Activated T-cell treated with anti-CD3 and anti-CD28 coated beads, Interleukin-2, amount 50 U/mL, for 72 hours (primary cell): ENCODE measurements at places on chromosomes 1 and 21.

DNA sequence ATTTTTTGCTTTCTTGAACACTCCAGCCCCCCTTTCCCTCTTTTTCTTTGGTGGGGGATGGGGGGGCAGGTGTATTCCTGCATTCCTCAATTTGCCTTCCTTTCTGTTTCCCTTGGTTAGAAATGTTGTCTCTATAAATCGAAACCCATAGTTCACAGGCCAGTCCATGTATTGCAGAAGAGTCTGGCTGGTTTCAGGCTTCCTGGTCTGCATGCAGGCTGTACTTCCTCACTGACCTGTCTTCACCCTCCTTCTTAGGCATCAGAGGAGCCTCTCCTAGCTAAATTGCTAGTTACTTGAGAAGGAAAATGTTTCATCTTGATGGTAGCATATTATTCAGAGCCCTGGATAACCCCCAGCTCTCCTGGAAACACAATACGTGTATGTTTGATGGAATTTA is 140.0 kb downstream of the SPATA46 start:
- no peaks in the 10 kb centered on the region for H3K36me3 ChIP-seq
- H3K27ac ChIP-seq = no peak overlapping the region
- no peaks in the 10 kb centered on the region for H3K4me1 ChIP-seq
- no peak overlapping the region for H3K4me3 ChIP-seq
- no peak for DNase-seq
- H3K27me3 ChIP-seq = peaks cover 41% of the 10 kb centered on the region

GRCh38 chr1:214228976-214229375 is 52.0 kb upstream of the SMYD2 start:
- no peaks in the 10 kb centered on the region for H3K4me1 ChIP-seq
- H3K27ac ChIP-seq = no peak overlapping the region
- no peak overlapping the region for H3K4me3 ChIP-seq
- peaks cover 21% of the 10 kb centered on the region for H3K27me3 ChIP-seq
- no peak for DNase-seq
- no peaks in the 10 kb centered on the region for H3K36me3 ChIP-seq

DNA sequence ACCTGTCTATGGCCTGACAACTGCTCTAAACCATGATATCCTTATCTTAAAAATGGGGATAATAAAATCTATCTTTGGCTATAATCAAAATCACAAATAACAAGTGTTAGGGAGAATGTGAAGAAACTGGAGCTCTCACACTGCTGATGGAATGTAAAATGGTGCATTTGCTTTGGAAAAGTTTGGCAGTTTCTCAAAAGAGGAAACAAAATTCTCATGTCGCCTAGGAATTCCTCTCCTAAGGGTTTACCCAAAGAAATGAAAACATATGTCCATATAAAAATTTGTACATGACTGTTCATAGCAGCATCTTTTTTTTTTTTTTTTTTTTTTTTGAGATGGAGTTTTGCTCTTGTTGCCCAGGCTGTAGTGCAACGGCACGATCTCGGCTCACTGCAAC is 64.3 kb downstream of the ZNF281 start:
- H3K4me1 ChIP-seq = peaks cover 6% of the 10 kb centered on the region
- no peak for DNase-seq
- no peak overlapping the region for H3K4me3 ChIP-seq
- no peaks in the 10 kb centered on the region for H3K27me3 ChIP-seq
- H3K27ac ChIP-seq = no peak overlapping the region

- no peak for DNase-seq
- peaks cover 11% of the 10 kb centered on the region for H3K27me3 ChIP-seq
- H3K4me1 ChIP-seq = peaks cover 9% of the 10 kb centered on the region
Observed at GRCh38 chr1:171433451-171433850, 51.9 kb upstream of the PRRC2C start.

GRCh38 chr1:46173361-46173856 is 1.5 kb upstream of the TSPAN1 start:
- no peak overlapping the region for H3K4me3 ChIP-seq
- H3K36me3 ChIP-seq = no peaks in the 10 kb centered on the region
- no peaks in the 10 kb centered on the region for H3K27me3 ChIP-seq
- H3K27ac ChIP-seq = no peak overlapping the region

DNA sequence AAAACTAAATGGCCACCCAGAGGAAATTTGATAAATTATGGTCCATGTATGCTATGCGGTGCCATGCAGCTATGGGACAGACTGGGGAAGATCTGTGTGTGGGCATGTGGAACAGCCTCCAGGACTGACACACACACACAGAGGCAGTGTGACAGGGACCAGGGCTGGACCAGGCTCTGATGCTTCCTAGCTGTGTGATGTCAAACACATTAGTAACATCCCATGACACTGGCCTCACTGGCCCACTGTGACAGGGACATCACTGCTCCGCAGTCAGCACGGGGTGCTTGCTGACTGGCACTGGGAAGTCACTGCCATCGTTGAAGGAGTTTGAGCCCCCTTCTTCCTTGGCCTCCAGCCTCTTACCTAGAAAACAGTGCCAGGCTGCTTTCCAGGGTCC is 13.9 kb downstream of the RAP1GAP start:
- H3K36me3 ChIP-seq = no peaks in the 10 kb centered on the region
- H3K4me1 ChIP-seq = peaks cover 21% of the 10 kb centered on the region
- DNase-seq = no peak
- H3K27ac ChIP-seq = no peak overlapping the region
- H3K27me3 ChIP-seq = peaks cover 28% of the 10 kb centered on the region

DNA sequence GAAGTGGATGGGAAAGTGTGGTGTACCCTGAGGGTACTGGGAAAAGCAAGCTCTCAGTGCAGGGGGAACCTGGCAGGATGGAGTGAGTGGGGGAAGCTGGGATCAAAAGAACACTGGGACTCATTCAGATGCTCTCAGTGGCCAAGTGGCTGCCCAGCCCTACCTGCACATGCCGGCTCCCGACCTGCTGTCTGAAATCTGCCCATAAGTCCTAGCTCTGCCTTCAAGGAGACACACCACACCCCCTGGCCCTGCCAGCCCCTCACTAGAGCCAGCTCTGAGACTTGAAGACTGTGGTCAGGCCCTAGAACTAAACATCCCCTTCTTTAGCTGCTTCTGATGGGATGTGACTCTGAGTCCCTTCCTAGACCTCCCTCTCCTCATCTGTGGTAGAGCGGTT is 2.2 kb downstream of the TMEM54 start:
- no peak overlapping the region for H3K27ac ChIP-seq
- peaks cover 4% of the 10 kb centered on the region for H3K4me1 ChIP-seq
- peaks cover 54% of the 10 kb centered on the region for H3K27me3 ChIP-seq

GRCh38 chr1:16938351-16939321 is 16.9 kb downstream of the CROCC start:
- H3K27me3 ChIP-seq = no peaks in the 10 kb centered on the region
- DNase-seq = no peak
- H3K4me1 ChIP-seq = no peaks in the 10 kb centered on the region
- H3K36me3 ChIP-seq = no peaks in the 10 kb centered on the region
- no peak overlapping the region for H3K4me3 ChIP-seq
- H3K27ac ChIP-seq = no peak overlapping the region

DNA sequence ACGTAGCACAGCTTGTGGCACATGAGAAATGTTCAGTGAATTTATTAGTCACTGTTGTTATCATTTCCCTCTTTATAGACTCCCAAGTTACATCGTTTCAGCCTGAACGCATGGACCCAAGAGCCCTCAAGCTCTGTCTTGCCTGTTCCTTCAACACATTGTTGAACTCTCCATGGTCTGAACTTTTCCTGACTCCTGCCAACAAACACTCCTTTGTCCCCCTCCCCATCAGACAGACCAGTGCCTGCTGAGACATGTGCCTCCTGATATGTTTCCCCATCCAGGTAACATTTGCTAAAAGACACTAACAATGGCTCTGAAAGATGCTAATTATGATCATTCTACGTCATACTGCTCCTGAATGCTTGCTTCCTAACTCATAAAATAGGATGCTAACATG is 108.7 kb upstream of the NFIA start:
- no peaks in the 10 kb centered on the region for H3K36me3 ChIP-seq
- no peaks in the 10 kb centered on the region for H3K4me1 ChIP-seq
- no peak for DNase-seq

DNA sequence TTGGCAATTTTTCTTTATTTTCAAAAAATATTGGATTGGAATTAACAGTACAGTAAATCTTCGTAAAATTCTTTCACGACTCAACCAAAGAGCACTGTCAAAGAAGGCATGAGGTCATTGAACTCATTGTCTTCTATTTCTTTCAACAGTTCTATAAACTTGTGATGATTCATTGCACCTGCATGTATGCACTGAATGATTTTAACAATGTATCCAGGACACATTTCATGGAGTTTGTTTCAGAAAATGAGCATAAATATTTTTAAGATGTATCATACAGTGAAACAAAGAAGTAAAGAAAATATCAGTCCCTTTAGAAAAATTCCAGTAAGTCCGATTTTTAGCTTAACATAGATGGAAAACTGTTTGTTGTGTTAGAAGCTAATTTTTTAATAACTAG is 33.6 kb upstream of the CD34 start:
- H3K4me3 ChIP-seq = no peak overlapping the region
- no peak overlapping the region for H3K27ac ChIP-seq
- no peaks in the 10 kb centered on the region for H3K4me1 ChIP-seq
- peaks cover 4% of the 10 kb centered on the region for H3K27me3 ChIP-seq
- no peaks in the 10 kb centered on the region for H3K36me3 ChIP-seq

DNA sequence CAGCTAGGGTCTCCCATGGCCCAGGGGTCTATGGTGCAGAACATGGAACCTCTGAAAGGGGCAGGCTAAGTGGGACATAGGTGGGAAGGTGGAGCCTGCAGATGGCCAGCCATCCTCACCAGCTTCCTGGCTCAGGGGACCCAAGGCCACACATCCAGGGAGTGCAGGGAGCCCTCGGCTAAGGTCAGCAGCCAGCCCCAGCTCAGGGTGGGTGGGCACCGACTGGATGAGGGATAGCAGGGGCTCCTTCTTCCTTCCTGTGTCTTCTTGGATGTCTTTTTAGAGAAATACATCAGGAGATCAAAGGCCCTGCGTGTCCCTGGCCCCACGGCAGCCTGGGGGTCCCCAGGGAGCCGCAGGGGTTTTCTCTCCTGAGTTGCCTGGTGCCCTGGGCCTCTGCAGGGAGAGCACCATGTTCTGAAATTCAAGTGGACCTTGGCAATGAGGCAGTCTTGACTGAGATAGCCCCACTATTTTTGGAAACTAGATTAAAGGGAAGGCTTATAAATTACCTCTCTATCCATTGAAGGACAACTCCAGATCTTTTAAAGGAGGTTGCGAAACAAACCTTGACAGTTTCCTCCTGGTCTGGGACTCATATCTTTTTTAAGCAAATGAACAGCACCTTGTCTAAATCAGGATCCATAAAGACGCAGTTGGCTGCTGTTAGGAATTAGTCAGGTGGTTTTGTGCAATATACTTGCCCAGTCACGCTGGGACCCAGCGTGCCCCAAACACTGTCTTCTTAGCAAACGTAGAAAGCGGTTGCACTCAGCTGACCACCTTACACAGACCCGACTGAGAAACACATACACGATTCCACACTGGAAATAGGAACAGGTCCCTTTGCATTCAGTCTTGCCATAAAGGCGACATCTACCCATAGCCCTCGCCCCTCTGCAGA is 242.3 kb downstream of the TOMM20 start:
- H3K4me1 ChIP-seq = peaks cover 43% of the 10 kb centered on the region
- H3K4me3 ChIP-seq = no peak overlapping the region
- no peaks in the 10 kb centered on the region for H3K36me3 ChIP-seq
- DNase-seq = no peak
- peaks cover 6% of the 10 kb centered on the region for H3K27me3 ChIP-seq

- DNase-seq = peak; percentile 24
- peaks cover 11% of the 10 kb centered on the region for H3K4me1 ChIP-seq
- no peaks in the 10 kb centered on the region for H3K36me3 ChIP-seq
- no peak overlapping the region for H3K27ac ChIP-seq
- H3K4me3 ChIP-seq = no peak overlapping the region
Observed at GRCh38 chr1:115545791-115546733, 95.7 kb upstream of the VANGL1 start.

DNA sequence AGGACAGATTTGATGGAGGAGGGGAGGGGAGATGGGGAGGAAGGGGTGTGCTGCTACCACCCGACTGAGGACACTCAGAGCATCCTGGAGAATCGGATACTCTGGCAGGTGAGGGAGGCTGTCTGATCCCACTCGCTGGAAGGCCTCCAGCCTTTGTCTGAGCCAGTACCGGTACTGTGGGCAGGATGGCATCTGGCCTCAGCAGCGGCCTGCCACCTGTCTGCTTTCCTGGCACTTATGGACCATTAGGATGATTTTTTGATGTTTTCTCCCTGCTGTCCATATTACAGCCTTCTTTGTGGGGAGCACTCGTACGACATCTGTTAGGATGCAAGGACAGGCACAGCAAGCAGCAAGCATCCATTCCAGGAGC is 11.5 kb downstream of the ATP2B4 start:
- H3K27ac ChIP-seq = peak overlapping the region; percentile 14
- DNase-seq = no peak
- no peaks in the 10 kb centered on the region for H3K27me3 ChIP-seq
- H3K4me3 ChIP-seq = no peak overlapping the region
- H3K36me3 ChIP-seq = no peaks in the 10 kb centered on the region
- peaks cover 35% of the 10 kb centered on the region for H3K4me1 ChIP-seq

DNA sequence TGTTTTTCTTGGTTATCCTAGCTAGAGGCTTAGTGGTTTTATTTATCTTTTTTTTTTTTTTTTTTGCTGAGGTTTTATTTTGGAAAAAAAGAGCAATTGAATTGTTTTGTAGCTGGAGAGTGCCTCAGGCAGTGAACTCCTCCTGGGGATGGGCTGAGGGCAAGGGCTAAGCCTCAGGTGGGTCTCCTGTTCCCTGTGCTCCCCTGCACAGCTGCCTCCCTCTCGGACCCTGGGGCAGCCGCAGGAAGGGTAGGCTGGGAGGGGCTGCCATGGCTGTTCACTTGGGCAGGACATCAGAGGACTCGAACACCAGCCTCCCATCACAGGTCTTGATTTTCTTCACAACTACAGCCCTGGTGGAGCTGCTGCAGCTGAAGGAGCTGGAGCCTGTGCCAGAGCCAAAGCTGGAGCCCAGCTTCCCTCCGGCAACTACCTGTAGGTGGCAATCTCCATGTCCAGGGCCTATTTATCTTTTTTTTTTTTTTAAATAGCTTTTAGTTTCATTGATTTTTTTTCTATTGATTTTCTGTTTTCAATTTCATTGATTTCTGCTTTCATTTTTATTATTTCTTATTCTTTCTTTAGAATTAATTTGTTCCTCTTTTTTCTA is 28.9 kb downstream of the LEPR start:
- peaks cover 2% of the 10 kb centered on the region for H3K36me3 ChIP-seq
- H3K27me3 ChIP-seq = no peaks in the 10 kb centered on the region
- no peak overlapping the region for H3K27ac ChIP-seq
- H3K4me3 ChIP-seq = no peak overlapping the region
